COLO829 (cell line): ENCODE measurements at places on chromosomes 12 and 14.

DNA sequence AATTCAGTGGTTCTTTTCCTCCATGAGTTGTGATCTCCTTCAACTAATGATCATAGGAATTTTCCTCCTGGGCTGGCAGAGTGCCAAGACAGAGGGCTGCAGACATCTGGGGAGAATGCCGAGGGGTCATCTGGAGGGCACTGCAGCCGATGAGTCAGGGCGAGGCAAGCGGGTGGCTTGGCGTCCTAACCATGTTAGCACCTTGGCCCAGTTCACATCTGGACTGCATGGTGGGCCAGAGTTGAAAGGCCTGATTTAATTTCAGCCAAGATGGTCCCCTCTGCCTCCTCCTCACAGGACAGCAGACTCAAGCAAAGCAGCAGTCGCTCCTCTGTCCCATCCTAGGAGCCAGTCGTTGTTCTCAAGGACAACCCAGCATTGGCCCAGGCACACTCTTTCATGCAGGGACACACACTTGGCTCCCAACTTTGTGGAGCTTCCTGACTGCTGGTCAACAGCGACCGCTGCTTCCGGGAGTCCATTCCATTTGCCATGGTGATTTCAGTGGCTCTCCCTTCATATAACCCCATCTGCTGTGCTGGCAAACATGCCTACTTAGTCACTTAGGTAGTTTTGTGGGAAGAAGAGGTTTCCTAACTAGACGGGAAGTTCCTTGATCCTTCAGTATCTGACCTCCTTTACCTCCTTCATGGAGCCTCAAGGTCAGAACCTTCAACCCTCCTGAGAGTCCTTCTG lies 161.8 kb downstream of the TTC8 start:
- DNase-seq = no peak

DNA sequence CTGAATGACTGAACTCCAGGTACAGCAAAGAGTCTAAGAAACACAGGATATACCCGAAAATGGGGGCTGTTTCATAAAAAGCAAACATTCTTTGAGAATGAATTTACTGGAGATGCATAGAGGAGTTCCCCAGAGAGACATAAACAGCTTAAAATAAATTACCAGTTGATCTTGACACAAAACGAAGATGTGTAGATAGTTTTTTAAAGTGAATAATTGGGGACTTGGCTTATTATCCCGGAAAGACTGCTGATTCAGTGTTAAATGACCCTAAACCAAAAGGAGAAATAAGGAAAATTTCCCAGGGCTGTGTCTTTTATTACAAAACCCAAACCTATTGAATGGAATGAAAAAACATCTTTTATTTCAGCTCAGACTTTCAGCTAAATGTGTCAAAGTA lies 1052.8 kb upstream of the TMEM132C start:
- DNase-seq = no peak

DNA sequence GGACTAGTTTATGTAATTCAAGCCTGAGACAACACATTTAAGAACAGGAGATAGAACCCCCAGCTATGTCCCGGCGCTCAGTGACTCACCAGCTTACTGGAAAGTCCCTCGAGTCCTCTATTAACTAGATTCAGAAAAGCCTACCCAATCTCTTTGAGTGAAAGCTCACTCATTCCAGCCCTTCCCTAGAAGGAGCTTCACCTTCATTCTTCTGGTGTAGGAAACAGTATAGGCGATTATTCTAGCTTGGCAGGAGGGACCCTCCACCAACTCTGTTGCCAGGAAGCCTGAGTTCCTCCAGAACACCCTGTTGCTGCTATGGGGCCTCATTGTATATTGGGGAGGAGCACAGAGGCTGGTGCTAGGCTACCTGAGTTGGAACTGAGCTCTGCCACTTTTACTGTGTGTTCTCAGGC lies 57.2 kb upstream of the AEBP2 start:
- peak; percentile 81 for DNase-seq

DNA sequence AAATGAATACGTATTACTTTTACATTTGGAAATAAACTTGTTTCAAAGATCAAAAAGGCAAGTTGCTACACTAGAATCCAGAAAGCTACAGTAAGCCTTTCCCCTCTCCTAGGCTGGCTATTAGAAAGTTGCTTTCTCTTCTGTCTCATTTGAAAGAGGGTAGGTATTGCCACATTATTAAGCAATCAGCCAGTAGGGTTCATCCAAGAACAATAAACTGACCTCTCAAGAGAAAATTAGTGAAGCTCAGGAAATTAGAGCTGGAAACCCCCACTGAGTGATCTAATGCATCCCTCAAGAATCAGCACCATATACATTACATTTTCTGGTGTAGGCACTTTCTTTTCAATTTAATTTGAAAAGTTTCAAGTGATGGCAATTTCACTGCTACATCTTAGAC lies 4.5 kb upstream of the TMEM233 start:
- no peak for DNase-seq

- DNase-seq = no peak
Measured at GRCh38 chr12:28936221-28936620, 212.9 kb upstream of the FAR2 start.

GRCh38 chr12:120132863-120133385 lies 16.4 kb upstream of the RAB35 start:
- DNase-seq = no peak

DNA sequence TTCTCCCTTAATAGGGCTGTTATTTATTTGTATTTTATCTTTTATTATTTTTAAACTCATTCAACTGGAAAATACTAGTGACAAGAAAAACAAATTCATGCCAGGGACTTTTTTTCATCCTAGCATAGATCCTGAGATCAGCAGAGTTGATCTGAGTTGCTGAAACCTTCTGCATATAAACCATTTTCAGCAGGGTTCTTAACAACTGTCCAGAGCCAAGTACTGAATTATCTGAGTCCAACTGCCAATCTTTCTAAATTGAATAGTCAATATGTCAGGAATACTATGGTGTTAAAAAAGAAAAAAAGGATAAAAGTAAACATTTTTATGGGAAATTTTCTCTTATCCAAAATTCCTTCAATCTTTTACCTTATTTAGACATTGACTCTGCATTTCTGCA lies 28.6 kb downstream of the CDC42BPB start:
- DNase-seq = no peak

DNA sequence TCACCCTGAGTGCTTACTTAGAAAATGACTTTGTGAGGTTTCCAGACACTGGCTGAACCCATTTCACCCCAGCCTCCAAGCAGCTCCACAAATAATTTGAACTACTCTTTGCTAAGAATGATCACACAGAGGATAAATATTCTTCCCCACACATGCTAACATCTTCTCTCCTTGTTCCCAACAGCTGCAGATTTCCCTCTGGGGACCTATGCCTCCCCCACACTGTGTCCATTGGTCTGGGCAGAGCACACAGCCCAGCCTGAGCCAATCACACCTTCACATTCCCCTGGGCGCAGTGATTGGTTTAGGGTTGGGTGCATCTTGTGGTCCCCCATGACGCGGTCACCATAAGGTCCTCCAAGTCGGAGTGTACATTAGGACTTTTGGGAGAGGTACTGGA lies 6.9 kb downstream of the SDR9C7 start:
- no peak for DNase-seq

DNA sequence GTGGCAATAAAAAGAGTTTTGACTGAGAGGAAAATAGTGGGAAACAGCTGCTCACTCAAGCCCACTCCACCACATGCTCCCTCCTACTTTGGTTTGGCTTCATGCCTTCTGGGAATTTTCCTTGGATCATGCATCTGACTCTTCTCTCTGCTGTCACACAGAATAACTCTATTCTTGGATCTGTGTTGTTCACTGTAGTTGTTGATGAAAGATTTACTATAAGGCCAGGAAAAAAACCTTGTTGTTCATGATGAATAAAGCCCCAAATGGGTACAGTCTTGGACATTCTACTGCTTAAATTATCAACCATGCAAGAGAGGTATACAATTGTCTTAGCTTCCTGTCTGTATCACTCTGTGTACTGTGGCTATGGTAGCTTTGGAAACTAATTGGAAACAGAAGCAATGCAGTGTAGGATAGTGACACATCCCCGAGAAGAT lies 70.5 kb downstream of the TMX1 start:
- DNase-seq = no peak

GRCh38 chr14:68981139-68981538 lies 2.0 kb upstream of the ACTN1 start:
- DNase-seq = no peak

DNA sequence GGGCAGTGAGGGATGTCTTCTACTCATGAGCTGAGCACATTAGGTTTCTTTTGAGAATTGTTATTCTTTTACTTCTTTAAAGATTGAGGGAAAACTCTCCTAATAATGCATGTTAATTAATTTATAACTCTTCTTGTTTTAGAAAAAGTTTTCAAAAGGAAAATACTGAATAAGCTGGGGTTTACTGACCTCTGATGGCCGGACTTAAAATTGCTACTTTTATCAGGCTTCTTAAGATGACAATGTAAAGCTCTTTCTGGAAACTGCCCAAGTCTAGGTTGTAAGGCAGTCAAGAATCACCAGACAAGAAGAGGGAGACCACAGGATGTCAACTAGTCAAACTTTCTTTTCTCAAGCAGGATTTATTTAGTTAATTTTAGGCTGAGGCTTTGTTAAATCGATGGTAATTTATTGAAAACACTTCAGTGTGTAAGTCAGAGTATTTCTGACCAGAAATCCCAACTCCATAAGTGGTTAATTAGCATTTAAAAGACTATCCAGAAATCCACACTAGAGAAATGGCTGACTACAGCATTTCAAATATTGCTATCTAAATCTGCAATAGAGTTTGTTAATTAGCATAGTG lies 82.1 kb downstream of the AVPR1A start:
- DNase-seq = peak; percentile 28

GRCh38 chr12:86148612-86149011 lies 107.6 kb downstream of the MGAT4C start:
- DNase-seq = no peak

- no peak for DNase-seq
Measured at GRCh38 chr12:117151403-117152031, 38.8 kb downstream of the FBXO21 start.

DNA sequence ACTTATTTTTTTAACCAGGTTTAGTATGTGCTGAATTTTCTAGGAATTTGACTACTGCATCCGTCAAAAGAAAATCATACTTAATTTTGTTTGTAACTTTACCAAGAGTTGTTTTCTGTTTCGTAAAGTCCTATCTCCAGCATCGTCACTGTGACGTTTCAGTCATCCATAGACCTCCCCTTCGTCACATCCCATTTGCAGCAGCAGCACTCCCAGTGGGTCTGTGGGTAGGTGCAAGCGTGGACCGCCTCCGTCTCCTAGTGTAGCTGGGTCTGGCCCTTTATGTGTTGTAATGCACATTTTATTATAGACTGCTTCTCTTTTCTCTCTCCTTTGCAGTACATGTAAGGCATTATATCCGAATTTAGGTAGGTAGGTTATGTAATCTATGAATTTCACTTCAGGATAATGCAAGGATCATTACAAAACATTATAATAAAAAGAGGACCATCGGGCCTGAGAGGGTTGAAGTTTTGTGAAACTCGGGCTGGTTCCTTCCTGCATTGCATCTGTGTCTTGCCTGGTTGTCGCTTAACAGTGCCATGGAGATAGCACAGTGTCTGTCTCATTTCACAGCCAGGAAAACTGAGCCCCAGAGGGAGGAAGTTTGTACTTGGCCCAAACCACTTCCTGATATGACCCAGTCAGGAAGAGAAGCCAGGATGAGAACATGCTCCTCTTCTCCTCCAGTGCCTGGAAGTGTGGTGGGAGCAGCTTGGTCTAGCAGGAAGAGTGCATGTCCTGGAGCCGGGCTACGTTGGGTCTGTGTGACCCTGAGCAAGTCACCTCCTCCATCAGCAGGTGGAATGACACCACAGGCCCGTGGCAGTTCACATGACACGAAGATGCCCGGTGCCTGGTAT lies 41.3 kb downstream of the EVL start:
- DNase-seq = no peak

GRCh38 chr12:128974881-128975280 lies 121.6 kb downstream of the GLT1D1 start:
- no peak for DNase-seq
